ENCODE measurements at places on chromosomes 3 and 15.

GRCh38 chr3:45552031-45552793 is 42.3 kb upstream of the LIMD1 start:
- DNase-seq = no peak

DNA sequence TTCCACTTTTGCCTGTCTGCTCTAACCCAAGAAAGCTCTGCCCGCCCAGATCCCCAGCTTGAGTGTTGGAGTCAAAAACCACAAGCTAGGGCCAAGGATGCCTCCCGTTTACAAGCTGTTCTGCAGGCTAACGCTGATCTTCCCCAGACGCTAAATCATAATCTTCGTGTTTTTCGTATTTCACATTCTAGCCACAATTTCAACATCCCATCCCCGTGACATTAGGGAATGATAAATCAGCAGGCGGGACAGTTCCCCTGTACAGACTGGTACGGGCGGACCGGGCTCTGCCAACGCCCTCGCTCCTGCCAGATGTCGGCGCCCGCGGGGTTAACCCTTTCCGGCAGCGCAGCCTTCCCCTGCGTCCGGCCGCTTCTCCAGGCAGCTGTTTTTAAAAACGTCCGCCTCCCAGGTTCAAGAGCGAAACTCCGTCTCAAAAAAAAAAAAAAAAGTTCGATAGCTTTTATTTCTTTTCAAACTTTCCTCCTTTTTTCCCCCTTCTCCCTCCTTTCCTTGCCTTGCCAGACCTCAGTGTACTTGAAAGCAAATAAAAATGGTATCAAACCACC is 81.0 kb upstream of the BNC1 start:
- DNase-seq = no peak

- no peak for DNase-seq
Measured at GRCh38 chr15:43922021-43922420, 95.2 kb downstream of the WDR76 start.

DNA sequence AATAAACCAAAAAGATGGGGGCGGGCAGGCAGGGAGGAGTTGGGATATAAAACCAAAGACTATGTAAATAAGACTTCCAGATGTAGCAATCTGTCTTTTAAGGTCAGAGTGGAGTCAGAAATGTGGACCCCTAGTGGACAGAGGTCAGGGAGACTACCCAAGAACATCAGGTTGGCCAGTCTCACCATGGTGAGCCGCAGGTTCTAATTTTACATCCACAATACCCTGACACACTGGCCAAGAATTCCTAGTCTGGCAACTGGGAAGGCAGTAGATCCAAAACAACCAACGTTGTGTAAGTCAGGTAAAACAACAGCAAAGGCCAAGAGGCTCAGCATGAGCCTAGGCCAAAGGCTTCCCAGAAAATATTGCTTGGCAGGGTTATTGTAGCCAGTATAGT is 203.4 kb downstream of the FOXP1 start:
- DNase-seq = no peak

DNA sequence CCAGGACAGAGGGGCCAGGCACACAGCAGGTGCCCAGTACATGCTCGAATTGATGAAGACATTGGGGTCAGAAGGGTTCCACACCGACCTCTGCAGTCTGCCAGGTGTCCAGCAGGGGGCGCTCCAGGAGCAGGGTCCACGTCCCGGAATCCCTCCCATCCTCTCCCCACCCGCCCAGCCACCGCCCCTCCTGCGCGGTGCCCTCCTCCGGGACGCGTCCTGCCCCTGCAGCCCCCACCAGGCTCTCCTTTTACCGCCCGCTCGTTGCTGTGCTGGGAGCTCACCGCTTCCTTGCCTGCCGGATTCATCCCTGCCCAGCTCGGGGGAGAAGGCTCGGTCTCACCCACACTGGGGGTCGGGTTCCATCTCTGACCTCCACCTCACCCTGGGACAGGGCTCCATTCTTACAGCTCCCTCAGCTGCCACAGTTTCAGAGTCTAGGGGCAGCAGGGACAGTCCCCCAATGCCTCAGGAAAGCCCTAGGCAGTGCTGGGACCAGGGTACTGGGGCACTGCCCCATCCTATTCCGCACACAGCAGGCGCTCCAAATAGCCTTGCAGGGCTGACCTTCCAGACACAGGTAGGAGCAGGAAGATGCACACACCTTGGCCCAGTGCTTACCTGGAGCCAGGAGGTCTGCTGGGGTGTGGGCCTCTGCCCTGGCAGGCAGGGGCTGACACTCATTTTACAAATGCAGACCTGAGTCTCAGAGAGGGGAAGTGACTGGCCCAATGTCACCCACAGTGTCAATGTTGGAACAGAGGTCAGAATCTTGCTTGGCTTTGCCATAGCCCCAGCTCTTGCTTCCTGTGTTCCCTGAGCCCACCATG is 31.0 kb downstream of the GRIP2 start:
- no peak for DNase-seq

GRCh38 chr3:13210221-13210975 is 137.2 kb upstream of the IQSEC1 start:
- no peak for DNase-seq

DNA sequence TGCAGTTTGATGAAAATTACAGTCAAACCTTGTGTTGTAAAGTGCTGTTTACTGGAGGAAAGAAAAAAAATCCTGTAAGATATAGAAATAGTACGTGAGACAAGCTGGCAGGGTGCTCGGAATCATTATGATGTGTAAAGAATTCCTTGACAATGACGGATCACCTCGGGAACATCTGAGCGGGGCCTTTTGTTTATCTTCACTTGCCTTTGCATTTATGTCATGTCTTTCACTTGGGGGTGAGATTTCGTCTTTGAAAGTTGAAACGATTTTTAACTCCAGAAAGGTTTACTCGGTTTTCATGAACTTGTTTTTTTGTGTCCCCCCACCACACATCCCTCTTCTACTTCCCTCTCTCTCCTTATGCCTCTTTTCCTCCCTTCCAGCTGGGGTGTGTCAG is 128.3 kb upstream of the VEPH1 start:
- no peak for DNase-seq

- no peak for DNase-seq
Measured at GRCh38 chr3:186989429-186989828, 59.1 kb downstream of the ST6GAL1 start.

- DNase-seq = no peak
Measured at GRCh38 chr3:131082871-131083863, 56.5 kb downstream of the NEK11 start.

- DNase-seq = no peak
Measured at GRCh38 chr3:176911579-176911978, 285.7 kb downstream of the TBL1XR1 start.

DNA sequence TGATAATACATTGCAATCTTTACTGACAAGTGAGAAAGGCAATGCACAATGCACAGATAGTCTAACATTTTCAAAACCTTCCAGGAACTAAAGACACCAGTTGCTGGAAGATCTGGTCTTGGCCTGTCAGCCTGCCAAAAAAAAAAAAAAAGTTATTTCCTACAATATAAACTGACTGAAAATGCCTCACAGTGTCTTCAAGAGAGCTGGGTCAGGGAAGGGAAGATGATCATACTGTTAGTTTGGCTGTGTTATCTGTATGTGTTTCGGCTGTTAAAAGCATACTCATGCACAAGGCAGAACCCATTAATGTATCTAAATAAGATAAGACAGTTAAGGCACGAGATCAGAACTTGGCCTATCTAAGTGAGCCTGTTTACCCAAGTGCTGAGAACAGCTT is 673.4 kb downstream of the MECOM start:
- no peak for DNase-seq

- no peak for DNase-seq
Measured at GRCh38 chr3:77296527-77296926, 256.6 kb downstream of the ROBO2 start.

DNA sequence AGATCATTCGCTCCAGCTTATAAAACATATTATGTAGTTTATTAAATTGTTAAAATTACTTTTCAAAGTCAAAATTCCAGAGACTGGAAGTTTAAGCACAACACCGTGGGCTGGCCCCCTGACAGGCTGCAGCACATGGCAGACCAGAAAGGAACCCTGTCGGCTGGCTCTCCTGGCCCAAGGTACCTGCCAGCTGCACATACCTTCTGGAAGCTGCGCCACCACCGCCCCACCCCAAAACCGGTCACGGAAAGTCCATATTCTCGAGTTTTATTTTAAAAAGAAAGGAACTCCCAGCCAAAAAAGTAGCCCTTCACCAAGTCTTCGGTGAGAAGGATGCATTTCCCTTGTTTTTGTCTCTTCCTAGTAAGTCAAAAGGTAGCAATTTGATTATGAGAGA is 94.6 kb downstream of the FOXP1 start:
- DNase-seq = no peak

DNA sequence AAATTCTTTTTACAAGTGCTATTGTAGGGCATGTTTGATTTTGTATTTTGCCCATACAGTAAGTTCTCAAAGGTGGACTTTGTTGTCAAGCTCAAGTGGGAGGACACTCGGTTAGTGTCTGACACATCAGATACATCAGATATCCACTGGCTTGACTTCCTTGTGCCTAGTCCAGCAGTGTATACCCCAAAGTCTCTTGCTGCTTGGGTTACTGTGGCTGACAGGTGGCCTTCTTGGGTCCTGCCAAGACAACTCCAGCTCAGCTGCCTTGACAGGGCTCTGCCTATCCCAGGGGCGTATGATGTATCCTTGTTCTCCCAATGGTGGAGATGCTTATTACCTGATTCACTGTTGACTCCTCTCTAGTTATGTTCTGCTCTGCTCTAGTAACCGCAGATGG is 214.9 kb downstream of the CBLB start:
- no peak for DNase-seq

DNA sequence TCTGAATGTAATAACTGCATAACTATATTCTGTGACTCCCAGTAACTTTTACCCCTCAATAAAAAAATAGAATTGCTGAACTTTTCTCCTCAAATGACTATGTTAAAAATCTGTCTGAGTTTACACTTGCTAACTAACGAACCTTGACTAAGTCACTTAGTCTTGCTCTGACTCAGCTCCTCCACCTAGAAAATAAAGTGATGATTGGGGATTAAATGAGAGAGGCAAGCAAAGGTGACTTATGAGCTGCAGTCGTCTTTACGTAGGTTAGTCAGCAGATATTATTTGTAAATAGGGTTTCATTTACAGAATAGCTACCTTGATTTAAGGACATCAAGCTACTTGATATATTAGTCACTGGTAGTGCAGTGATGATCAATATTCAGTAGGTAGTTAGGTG is 476.9 kb downstream of the MECOM start:
- DNase-seq = no peak

DNA sequence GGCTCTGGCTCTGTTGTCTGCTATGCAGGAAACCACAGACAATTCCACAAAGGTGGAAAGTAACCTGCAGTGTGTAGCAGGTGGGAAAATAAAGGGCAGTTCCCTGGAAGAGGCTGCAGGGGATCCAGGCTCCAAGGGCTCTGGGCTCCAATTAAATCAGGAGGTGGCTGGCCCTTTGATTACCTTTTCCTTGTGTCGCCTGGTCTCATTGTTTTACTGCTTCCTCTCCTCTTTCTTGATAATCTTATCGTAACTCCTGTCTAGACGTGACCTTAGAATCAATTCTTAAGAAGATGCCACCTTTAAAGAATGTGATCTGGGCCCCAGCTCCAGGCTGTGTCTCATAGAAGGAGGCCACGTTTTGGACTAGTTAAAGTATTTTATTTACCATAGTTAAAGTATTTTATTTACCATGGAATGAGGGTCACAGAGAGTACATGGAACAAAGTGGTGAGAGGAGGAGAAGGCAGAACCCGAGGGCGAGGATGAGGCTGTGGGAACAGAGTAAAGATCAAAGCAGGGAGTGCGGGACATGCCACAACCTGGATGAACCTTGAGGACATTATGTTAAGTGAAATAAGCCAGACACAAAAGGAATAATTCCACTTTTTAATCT is 237.5 kb upstream of the STT3B start:
- no peak for DNase-seq

- no peak for DNase-seq
Measured at GRCh38 chr3:183131735-183132134, 30.8 kb downstream of the LAMP3 start.

GRCh38 chr3:147794596-147794995 is 385.4 kb downstream of the ZIC1 start:
- no peak for DNase-seq

DNA sequence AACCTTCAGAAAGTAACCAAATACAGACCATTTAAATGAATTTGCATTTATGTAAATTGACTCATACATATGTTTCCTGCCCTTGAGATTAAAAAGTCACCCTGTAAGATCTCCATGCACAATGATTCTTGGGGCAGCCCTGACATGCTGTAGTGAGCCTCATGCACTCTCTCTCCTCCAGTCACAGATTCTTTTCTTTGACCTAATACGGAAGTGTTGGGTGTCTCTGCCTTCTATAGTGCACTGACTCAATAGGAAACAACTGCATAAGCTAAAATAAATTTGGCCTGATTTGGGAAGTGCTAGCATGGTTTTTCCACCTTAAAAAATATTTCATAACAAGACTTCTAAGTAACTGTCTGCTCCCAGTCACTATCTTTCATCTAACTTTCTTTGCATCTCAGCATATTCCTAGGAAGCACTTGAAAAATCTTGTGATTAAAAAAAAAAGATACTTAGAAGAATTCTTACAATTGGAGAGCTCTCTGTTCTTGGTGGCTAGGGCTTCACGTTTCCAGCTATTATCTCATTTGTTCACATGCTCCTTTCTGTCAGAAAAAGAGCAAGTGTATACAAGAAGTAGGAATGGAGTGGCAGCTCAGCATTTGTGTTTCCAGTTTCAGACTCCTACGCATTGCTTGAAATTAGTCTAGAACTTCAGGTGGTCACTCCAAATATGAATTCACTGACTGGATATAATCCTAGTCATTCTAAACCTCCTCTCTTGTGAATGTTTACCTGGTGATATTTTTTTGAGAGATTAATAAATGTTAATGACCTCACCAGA is 207.9 kb upstream of the COL8A1 start:
- no peak for DNase-seq

GRCh38 chr3:99909714-99910495 is 92.2 kb downstream of the CMSS1 start:
- no peak for DNase-seq

DNA sequence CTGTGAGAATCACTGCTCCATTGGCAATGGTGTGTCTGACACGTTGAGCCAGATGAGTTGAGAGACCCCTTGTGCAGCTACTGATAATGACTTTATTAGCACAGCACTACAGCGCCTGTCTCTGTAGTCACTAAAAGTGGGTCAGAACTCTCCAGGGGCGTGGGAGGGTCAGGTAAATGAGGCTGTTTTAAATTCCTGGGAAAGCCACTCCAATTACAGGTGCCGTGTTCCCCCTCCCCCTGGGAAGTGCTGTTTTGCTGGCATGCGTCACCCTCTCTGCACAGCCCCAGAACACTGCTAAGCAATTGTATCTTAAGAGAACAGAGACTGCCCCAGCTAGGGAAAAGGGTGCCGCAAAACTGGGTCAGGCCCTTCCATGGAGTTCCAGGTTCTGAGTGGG is 21.5 kb upstream of the CPNE9 start:
- DNase-seq = no peak

GRCh38 chr3:146163584-146163983 is 2.6 kb upstream of the PLOD2 start:
- DNase-seq = no peak

- DNase-seq = no peak
Measured at GRCh38 chr15:78640527-78641101, 396 bp downstream of the CHRNB4 start.

- DNase-seq = no peak
Measured at GRCh38 chr3:138367911-138368310, 19.5 kb downstream of the MRAS start.
